NCI-H2081 treated with DMSO at 0.1 percent for 48 hours (cell line): ENCODE measurements at places on chromosomes 7 and 10.

- peak; percentile 32 for DNase-seq
These were observed 9.7 kb downstream of the ATP6V0E2 start for GRCh38 chr7:149883452-149883861.

DNA sequence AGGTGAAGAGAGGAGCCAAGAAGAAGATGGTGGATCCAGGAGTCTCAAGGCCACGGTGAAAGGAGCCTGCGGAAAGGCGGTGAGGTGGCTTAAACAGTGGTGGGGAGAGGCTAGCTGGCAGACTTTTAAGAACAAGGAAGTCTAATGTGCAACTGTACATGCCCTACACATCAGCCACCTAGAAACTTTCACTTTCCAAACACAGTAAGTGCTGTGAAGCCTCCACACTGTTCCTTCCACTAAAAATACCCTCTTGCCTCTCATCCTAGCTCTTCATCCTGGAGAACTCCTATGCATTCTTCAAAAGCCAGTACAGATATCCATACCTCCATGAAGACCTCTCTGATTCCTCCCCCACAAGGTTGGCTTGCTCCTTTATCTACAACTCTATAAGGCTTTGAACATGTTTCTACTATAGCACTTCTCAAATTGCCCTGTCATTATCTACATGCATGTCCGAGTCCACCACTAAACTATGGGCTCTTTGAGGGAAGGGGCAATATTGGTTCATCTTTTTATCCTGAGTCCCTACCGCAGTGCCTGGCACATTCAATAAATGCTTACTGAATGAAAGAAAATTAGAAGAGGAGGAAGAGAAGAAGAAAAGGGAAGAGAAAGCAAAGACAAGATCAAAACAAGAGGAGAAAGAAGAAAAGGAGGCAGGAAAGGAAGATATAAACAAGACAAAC is 54.2 kb downstream of the DNAJC12 start:
- no peak for DNase-seq

DNA sequence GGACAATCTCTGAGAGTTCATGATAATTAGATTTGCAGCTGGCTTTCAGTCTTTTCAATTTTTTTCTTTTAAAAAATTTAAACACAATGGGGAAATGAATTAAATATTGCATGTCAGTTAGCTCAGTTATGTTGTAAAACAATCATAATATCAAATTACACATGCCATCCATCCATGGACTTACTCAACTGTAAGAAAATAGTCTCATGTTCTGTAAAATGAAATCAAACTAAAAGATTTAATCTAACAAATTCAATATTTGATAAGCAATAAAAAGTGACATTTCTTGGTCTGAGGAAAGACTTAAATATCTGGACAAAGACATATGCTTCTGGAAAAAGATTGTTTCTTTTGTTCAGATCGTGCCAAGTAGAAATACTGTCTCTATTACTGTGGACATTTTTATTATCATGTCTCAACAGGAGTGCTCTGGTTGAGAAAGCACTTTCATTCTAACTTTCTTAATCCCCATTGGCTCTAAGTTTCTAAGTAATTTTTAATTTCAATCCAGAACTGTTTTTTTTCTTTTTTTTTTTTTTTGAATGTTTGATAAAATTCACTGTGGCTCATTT is 179.2 kb upstream of the FAM3C start:
- no peak for DNase-seq

GRCh38 chr7:22153432-22154142 is 203.4 kb downstream of the RAPGEF5 start:
- no peak for DNase-seq

- no peak for DNase-seq
These were observed 186.2 kb downstream of the REEP3 start for GRCh38 chr10:63707254-63707910.

GRCh38 chr7:26091933-26092332 is 60.1 kb upstream of the NFE2L3 start:
- no peak for DNase-seq

DNA sequence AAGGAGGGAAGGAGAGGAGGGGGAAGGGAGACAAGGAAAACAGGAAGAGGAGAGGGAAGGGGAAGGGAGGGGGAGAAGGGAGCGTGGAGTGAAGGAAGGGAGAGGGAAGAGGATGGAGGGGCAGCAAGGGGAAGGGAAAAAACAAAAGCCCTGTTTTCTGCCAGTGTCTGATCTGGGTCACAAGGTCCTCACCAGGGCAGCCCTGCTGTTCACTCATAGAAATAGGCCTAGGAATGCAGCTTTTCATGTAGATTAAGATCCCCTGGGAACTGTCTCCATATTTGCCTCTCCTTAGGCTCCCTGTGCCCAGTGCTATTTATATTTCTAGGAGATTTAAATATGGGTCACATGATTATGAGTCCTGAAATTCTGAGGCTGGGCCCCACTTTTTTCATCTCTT is 790.7 kb downstream of the TNS3 start:
- DNase-seq, result no peak

- no peak for DNase-seq
These were observed 4.4 kb upstream of the IRF5 start for GRCh38 chr7:128933180-128933891.

DNA sequence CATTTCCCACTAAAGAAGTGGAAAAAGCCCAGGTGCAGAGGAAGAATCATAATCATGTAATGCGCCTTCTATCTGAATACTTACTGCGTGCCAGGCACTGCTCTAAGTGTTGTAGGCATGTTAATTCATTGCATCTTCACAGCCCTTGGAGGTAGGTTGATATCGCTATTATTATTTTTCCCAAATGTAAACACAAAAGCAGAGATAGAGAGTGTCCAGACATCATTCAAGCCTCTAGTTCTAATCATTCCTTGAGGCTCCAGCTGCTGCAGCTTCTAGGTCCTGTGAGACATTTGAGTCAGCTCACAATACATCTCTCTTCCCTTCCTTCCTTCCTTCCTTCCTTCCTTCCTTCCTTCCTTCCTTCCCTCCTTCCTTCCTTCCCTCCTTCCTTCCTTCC is 25.0 kb downstream of the GALNTL5 start:
- no peak for DNase-seq

DNA sequence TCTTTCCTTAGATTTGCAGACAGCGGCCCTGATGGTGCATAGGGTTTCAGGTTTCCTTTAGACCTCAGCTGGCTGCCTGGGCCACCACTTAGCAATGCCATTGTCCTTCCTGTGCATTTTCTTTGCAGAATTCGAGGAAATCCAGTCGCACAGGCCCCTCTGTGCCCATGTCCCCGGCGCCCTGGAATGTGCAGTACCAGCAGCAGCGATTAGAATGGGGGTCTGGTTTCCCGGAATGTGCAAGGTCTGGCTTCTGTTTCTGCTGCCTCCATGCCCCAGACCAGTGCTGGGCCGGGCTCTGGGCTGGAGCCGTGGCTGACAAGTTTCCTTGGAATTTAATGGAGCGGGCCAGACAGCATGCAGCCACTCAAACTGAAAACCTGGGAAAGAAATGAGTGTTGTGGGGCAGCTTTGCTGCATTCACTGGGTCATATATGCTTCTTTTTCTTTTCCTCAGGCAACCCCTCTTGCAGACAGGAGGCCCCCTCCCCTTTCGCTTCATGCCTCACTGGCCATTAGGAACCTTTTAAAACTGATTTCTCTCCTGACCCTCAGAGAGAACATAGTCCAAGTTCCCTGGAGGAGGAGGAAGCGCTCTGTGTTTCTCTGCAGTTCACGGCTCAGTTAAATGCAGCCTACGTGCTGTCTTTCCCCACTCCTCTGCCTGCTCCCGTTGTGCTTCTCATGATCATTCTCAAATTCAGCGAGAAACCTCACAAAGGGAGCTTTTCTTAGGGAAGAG is 14.4 kb downstream of the HTRA1 start:
- no peak for DNase-seq

- no peak for DNase-seq
These were observed 9.8 kb downstream of the ATP6V1F start for GRCh38 chr7:128872394-128872824.

GRCh38 chr7:1361756-1362125 is 97.5 kb downstream of the MICALL2 start:
- DNase-seq, result no peak

DNA sequence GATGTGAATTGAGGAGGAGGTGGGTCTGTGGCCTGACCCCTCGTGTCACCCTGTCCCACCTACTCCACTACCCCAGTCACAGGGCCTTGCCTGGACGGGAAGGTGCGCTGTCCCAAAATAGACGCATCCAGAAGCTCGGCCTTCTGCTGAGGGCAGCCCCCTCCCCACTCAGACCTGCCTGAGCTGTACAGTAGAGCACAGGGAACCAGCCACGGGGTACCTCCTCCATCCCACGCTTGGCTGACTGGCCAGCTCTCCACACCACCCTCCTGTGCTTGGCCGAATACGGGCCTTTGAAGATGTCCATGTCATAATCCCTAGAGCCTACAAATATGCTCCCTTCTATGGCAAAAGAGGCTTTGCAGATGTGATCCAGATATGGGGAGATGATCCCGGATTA is 88.3 kb downstream of the CHST15 start:
- DNase-seq, result no peak

- DNase-seq, result no peak
These were observed 185.3 kb upstream of the GPR26 start for GRCh38 chr10:123480845-123481244.

DNA sequence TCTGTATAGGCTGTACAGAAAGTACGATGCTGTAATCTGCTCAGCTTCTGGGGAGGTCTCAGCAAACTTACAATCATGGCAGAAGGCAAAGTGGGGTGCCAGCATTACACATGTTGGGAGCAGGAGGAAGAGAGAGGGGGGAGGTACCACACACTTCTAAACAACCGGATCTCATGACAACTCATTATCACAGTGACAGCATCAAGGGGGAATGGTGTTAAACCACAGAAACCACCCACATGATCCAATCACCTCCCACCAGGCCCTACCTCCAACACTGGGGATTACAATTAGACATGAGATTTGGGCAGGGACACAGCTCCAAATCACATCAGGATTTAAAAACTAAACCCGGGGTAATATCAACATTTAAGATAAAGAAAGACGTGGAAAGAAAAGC is 468.8 kb upstream of the AUTS2 start:
- DNase-seq, result no peak

DNA sequence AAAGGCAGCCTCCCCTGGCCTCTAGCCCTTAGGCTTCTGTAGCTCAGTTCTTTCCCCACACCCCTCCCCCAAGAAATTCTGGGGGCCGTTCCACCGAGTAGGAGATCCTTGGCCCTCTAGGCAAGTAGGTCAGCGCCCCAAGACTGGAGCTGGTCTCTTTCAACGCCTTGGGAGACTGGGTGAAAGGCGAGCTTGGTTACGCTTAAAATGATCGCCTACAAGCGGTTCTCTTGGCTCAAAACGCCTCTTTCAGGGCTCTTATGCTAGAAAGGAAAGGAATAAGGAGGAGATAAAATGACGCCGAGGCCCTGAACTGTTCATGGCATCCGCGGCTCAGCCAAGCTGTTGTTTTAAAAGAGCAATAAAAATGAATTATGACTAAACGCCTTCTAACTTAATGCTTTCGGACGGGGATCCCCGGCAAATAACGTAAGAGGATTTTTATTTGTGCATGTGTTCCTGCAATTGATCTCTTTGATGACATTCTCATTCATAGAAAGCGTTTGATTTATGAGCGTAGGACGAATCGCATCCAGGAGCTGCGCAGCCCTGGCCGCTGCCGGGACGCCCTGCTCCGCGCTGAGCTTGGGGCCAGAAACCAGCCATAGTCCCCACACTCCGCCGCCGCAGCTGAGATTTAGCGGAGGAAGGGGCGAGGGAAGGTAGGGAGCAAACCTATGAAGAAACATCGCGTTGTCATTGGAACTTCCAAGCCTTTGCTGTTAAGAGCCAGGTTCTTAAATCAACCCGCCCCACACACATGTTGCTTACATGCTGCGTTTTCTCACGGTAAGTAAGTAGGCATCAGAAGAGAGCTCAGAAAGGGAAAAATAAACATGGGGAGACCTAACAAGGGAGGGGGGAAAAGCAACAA is 3.0 kb upstream of the HOXA1 start:
- DNase-seq, result no peak

DNA sequence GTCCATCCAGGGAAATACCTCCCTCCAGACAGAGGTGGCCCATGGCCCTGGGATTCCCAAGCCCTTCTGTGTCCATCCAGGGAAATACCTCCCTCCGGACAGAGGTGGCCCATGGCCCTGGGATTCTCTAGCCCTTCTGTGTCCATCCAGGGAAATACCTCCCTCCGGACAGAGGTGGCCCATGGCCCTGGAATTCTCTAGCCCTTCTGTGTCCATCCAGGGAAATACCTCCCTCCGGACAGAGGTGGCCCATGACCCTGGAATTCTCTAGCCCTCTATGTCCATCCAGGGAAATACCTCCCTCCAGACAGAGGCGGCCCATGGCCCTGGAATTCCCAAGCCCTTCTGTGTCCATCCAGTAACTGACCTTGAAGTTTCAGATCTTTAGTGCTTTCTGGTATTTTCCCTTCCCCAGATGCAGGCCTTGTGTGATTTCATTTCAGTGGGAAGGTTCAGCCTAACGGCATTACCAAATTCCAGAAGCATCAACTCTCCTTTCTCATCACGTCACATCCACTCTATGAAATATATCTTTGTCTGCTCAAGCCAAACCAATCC is 28.8 kb upstream of the DIP2C start:
- no peak for DNase-seq

- no peak for DNase-seq
These were observed 629 bp upstream of the DNAJC9 start for GRCh38 chr10:73247509-73248258.

DNA sequence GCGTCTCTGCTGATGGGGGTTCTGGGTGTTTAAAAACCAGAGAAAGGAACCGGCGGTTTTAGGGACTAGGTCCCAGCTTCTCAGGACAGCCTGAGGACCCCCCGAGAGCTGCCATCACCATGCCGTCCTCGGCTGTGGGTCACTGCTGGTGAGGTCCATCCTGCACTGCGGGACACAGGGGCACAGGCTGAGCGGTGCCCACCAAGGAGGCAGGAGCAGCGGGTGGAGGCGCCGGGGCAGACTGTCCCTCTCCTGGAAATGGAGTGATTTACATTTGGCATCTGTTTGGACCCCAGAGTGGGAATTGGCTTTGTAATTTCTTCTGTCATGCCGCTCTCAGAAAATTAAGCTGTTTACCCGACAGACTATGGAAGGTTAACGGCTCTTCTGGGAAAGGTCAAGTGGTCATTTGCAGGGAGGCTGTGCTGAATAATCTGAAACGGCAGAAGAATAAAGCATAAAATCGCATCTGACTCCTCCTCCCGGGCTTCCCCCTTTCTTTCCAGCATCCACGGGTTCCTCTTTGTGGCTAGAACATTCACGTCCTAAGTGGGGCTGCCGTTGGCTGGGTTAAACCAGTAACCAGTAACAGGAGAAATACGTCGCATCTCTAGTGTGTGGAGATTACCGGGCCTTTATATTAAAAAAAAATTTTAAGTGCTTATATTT is 31.7 kb downstream of the LHPP start:
- no peak for DNase-seq

GRCh38 chr10:33621101-33621500 is 286.6 kb upstream of the NRP1 start:
- no peak for DNase-seq
